ENCODE measurements at places on chromosomes 2 and 18.

DNA sequence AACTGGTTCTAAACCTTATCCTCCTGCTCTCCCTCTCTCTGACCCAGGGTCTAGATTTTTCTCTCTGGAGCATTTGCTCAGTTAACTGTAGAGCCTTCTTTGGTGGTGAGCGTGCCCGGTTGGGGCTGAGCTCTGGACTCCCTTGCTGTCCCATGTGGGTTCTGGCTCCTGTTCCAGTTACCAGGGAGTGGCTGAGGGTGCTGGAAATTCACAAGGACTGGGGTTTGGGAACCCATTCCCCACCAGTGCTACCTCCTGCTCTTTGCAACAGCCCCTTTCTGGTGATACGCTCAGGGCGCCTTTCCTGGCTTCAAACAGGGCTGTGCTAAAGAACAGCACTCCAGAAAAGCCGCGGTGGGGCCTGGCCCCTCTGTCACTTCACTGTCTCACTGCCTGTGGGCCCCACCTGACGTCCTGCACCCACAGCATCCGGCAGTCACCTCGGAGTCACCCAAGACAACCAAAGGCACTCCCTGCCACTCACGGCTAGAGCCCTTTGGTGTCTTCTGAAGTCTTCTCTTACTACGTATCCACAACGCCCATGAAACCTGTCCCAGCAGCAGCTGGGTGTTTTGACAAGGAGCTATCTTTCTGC is 41.3 kb downstream of the CAPN13 start:
- no peak for DNase-seq

DNA sequence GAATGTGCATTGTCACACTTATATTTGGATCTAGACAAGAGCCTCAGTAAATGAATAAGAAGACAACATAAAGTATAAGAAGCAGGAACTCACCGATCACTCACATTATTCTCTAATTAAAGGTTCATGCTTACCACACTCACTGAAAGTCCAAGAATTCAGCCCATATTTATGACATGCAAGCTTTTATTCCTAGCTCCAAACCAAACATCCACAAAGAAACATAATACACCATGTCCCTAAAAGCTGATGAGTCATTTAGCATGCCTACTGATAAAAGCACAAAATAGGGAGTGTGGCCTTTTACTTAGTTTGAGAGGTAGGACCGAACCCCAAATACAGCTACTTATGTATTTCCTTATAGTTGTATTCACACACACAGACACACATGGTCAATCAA is 1094.6 kb upstream of the CDH2 start:
- no peak for DNase-seq

GRCh38 chr2:189829102-189829833 is 45.0 kb downstream of the PMS1 start:
- DNase-seq, result no peak

GRCh38 chr2:101794141-101794540 is 96.6 kb downstream of the MAP4K4 start:
- no peak for DNase-seq

- no peak for DNase-seq
These were observed 62.0 kb upstream of the DSG1 start for GRCh38 chr18:31255953-31256352.

DNA sequence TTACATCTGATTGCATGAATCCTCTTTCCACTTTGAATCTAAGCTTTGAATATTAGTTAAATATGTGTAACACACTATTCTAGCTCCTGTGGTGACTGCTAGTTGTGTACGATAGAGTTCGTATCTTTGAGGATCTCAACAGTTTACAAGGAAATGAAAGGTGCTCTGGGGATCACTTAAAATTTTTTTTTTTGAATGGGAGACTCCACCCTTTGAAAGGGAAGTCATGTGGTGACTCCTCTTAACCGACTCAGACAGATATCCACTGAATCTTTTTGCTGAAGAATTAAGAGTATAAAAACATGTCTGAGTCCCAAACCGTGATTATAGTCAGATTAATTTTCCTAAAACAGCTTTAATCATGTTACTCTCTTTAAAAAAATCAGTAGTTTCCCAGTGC is 4.0 kb downstream of the CLIP4 start:
- DNase-seq, result no peak

DNA sequence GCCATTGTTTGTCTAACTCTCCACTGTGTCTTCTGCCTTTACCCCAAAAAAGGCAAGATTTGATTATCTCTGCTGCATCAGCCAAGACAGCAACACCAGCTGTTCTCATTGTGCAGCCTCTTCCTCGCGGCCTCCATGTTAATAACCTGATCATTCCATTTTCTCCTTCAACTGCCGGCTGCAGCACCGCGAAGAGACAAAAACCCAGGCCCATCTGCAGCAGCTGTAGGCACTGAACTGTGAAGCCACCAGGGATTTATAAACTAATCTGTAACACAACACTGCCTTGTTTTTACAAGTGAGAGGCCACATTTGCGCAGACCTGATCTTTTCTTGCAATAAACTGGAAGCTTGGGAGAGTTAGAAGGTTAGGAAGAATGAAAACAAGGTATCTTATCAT is 147.8 kb downstream of the SATB2 start:
- no peak for DNase-seq

- DNase-seq, result no peak
These were observed 124.1 kb upstream of the LGALSL start for GRCh38 chr2:64329848-64330247.

DNA sequence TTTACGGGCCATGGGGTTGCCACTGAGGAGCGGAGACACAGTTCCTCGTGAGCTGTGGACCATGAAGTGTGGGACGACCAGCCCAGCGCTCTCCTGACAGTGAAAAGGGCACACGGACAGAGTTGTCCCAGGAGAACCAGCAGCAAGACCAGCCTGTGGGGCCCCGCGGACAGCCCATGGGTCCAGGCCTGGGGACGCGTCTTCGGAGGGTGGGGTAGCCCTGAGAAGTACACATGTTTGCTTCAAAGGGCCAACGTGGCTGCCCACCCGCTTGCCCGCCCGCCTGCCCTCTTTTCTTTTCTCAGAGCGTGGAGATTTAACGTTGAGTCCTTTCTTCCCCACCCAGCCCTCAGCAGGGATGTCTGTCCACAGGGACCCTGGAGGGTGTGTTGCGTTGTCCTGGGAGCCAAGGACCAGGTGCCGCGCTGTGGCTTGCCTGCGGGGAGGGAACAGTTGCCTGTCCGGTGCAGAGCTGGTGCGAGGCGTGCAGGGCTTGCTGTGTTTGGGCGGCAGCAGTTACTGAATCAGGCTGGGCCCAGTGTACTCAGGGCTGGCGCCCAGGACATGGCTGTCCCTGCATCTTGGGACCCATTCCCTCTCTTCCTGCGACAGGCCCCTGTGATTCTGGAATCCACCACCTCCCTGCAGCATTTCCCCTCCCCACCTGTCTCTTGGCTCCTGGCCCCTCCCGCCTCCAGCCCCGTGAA is 120.1 kb upstream of the HDAC4 start:
- DNase-seq, result no peak

- no peak for DNase-seq
These were observed 46.9 kb upstream of the POMC start for GRCh38 chr2:25215232-25215631.

DNA sequence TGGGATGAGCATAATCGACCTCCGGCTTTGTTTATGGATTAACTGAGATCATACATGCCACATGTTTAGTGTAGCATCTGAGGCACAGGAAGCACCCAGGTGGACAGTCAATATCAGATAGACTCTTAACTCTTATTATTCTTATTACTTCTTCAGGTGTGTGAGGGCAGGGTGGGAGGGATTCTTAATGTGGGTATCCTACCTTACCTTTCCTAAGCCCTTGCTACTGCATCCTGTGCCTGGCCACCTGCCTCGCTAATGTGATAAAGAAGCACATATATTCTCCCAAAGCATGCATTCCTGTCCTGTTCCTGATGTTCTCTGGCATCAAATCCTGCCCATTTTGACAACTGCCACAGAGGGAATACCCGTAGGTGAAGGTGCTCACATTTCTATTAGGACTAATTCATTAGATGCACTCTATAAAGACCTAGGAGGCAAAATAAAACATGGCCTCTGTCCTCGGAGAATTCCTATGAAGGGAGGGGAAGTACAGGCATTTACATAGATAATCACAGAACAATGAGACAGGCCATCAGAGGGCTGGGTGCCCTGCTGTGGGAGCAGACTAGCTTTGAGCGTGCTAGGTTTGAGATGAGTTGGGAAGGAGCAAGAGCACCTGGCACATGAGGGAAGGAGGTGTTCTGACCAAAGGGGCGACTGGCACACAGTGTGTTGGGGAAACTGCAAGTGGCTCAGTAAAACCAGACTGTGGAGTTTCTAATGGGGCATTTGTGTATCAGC is 19.5 kb upstream of the CELF4 start:
- no peak for DNase-seq

GRCh38 chr2:181602017-181602416 is 54.9 kb downstream of the CERKL start:
- no peak for DNase-seq

GRCh38 chr18:41753826-41754225 is 201.2 kb upstream of the PIK3C3 start:
- DNase-seq, result no peak

DNA sequence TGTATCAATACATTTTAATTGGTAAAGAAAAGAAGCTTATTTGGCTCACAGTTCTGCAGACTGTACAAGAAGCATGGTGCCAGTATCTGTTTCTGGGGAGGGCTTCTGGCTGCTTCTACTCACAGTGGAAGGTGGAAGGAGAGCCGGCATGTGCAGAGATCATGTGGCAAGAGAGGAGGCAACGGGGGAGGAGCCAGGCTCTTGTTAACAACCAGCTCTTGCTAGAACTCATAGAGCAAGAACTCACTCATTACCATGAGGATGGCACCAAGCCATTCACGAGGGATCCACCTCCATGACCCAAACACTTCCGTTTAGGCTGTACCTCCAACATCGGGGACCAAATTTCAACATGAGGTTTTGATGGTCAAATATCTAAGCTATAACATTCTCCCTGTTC is 7.5 kb downstream of the PARD6G start:
- DNase-seq, result no peak

GRCh38 chr2:42830922-42831574 is 38.7 kb upstream of the HAAO start:
- DNase-seq, result no peak

DNA sequence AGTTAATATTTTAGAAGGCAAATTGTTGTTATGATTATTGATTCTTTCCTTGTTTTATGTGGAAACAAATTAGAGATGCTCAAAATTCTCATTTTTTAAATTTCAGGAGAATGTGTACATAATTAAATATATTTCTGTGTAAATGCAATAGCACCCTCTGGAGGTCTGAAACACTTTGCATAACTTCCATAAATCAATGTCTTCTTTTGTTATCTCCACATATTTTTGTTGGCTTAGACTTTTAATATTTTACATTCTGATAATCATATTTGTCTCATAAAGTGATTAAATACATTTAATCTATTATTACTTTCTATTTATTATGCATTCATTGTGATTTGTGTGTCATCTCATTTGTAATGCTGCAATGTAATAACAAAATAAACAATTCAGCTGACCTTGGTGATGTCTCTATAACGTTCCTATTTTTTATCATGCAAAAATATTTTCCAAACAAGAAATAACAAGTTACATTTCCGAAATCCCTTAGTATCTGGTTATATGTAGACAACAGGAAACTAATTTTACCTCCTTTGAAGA is 201.8 kb upstream of the GALNT5 start:
- no peak for DNase-seq

DNA sequence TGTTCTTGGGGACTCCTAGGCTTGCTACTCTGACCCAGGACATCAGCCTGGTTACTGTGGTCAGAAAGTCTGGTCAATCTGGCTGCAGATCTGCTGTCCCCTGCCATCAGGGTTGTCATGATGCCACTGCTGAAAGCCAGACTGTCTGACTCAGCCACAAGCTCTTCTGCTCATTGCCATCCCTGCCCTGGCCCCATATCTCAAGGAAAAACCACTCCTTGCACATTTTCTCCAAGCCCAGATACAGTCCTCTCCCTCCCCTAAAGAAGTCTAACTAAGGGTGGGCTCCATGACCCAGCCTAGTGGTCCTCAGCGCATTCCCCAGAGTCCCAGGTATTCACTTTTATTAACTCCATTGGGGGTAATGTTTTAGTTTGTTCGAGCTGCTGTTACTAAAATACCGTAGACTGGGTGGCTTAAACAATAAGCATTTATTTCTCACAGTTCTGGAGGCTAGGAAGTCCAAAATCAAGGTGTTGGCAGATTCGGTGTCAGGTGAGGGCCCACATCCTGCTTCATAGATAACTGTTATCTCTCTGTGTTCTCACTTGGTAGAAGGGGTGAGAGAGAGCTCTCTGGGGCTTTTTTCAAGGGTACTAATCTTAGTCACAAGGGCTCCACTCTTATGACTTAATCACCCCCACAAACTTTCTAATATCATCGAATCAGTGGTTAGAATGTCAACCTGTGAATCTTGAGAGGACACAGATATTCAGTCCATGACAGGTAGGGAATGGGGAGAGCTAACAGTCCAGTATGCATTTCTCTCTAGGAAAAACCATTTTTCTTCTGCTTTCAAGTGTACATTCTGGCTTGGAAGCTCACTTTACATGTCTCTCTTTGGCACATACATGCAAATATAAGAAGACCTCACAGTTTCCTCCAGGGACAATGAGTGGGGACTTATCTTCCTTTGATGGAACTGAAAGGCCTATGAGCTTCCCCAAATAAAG is 94.8 kb upstream of the CXCR4 start:
- no peak for DNase-seq

DNA sequence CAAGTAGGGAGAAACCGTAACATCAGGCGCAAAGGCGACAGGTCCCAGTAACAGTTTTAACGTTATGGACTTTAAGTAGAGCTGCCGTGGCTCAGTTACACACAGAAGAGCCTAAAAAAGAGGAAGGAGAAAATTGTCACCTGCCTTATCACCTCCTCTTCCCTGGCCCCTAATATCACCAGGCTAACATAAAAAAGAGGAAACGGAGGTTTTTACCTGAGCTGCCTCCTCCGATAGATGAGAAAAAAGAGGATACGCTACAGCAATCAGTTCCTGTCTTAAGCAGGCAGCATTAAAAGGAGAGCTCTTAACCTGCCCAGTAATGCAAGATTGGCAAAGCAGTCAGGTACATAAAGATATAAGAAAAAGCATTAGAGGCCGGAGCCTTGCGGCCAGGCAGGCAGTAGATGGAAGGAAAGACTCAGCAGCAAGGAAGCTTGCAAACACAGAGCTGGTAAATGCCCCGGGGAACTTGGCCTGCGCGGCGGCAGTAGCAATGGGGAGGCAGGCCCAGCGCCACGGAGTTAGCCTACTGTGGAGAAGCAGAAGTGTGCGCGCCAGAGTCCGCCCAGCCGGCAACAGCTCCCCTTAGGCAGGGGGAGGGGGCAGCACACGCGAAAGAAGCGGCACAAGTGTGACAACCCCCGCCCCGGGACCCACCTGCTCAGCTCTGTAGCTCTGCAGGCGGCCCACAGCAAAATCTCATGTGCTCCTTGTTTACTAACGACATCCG is 116.3 kb upstream of the SCN7A start:
- DNase-seq, result no peak

- DNase-seq, result no peak
These were observed 39.8 kb downstream of the WDR33 start for GRCh38 chr2:127770973-127771735.

Data from GM10248 (cell line).